ENCODE measurements at places on chromosomes 7 and 10. TPM values are rescaled to one million over a fixed set of nuclear protein-coding genes. Genes with fewer than 3 reads are reported as not detected.

DNA sequence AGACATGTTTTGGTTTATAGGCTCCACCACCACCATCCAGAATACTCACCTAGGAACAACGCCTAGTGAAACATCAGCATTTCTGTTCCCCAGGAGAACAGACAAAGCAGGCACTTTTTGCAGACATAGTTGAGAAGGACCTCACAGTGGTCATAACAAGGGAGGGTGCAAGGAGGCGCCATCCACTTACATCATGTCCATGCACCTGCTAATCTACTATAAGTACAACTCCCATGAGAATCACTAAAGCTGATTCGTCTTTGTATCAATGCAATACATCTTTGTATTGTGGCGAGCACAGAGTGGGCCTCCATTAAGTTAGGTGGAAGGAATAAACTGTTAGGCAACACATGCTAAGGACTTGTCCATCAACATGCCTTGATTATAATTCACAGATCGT lies 207.1 kb downstream of the KCNMA1 start:
- no peak for DNase-seq

- no peak for DNase-seq
Measured at GRCh38 chr10:73768881-73769280, 13.0 kb upstream of the CHCHD1 start.

DNA sequence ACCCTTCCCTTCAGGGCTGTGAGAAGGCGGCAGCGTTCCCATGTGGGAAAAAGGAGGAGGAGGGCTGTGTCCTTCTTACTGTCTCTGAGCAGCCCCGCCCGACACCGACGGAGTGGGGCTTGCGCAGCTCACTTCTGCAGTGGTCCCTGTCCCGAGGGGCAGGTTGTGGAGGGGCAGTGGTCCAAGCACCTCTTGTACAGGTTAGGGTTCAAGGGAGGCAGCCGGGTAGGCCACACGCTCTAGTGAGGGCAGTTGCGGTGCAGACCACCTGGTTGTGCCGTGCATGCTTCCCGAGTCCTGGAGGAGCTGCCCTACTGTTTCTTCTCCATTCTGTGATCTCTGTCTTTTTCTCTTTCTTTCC lies 32.8 kb downstream of the AGAP3 start:
- DNase-seq: no peak

DNA sequence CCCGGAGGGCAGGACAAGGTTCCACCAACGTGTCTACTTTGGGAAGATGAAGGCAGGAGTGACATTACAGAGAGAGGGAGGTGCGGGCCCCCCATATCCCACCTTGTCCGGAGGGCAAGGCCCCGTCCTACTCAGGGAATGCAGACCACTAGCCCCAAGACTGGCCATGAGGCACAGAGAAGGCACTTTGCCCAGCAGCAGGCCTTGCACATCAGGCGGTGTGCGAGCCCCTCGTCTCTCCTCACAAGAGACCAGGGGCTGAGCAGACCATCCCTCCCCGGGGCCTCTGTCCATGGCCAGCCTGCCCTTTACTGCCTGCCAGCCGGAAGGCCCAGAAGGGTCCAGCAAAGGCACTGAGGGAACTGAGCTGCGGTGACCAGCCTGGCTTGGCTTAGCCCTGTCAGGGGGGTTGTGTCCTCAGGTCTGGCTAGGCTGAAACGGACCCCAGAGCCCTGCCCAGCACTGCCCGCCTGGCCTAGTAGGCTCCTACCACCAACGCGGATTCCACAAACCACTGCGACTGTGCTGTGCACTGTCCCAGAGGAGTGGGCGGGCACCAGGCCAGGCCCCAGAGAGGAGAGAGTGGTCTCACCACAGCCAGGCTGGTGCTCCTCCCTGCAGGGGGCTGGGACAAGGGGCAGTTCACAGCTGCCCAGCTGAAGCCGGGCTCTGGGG lies 16.7 kb downstream of the CAMK2B start:
- no peak for DNase-seq

Gene CNPY1
- not detected for total RNA-seq

Gene CRTAC1
- total RNA-seq: 2.5 TPM

Data from vagina (tissue), 2 donors.